ENCODE measurements at places on chromosomes 6 and 20.

DNA sequence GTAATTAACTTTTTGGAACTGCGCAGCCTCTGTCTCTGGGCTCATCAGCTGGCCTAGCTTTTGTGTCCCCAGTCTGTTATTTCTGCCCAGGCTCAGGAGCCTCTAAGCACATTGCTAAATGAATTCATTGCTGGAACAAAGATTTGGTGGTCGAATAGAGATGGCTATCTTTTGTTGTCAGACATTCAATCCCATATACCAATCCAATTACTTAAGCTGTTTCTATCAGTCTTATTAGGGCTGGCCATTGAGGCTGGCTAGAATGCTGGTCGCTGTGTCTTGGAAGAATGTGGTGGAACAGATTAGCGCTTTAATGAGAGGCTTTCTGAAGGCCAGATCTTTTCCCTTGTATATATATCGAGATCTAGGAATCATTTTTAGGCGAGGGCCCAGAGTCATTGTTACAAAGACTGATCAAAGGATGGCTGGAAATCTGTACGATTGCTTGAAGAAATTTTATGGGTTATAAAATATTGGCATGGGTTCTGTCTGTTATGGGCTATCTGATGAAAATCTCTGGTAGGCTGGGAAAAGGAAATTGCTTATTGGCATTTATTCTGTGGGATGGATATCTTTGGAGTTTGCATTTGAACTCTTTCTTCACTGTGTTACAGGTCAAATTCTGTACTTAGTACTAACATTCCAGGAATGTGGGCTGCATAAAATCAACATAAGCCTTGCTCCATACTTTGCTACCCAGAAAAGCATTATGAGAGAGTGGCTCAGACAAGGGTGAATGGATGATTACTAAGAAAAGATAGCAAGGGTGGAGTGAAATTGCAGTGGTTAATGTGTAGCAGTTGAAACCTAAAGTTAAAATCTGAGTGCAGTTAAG, 34.8 kb upstream of the JAG1 start:
- DNase-seq: no peak

DNA sequence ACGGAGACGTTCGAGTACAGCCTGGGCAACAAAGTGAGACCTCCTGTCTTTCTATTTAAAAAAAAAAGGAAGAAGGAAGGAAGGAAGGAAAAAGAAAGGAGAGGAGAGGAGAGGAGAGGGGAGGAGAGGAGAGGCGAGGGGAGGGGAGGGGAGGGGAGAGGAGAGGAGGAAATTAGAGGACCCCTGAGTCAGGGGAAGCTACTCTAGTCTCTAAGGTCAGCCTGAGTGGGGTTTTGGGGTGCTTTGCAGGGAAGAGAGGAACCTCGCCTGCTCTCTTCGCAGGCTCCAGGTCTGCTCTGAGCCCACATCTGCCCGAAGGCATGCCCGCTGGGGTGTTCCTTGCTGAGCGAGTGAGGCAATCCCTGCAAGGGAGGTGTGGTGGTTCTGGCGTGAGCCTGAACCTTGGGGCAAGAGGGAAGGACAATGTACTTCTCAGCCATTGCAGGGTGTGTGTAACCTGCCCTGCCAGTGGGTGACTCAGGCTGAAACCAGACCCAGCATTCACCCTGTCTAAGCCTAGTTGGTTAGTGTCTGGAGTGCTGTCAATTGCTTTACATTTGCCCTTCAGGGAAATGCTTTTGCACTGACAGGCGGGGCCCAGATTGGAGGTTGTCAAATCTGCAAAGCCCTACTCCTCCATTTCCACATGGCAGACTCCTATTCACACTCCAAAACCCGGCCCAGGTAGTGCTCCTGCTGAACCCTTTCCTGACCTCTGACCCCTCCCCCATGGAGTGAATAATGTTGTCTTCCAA, 15.3 kb upstream of the MMP9 start:
- DNase-seq: no peak

GRCh38 chr6:14344486-14344885, 226.9 kb downstream of the CD83 start:
- DNase-seq: no peak

DNA sequence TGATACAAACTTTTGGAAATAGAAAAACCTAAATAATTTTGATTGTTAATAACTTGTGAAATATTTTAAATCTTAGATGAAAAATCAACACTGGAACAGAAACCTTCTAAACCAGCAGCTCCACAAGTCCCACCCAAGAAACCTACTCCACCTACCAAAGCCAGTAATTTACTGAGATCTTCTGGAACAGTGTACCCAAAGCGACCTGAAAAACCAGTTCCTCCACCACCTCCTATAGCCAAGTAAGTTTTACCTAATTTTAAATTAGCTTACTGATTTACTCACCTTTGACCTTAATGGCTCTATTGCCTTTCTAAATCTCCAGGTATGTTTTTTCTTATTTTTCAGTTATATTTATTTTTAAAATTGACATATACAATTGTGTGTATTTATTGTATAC, 102.6 kb upstream of the ADGRF4 start:
- no peak for DNase-seq

DNA sequence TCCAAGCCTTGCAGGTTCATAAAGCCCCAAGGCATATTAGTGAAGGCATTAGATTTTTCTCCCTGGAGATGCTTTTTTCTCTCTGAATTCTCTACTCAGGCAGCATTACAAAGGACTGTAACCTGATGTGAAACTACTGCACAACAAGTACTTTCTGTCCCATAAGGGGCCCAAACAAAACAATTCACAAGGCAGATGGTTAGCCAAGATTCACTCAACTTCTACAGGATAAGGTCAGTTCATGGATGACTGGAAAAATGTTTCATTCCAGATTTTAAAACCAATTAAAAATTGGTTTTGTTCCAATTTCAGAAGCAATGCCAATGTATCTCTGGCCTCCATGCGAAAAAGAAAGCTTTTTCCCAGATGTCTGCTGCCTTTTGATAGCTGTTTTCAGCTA, 181.8 kb downstream of the KHDC1L start:
- no peak for DNase-seq

DNA sequence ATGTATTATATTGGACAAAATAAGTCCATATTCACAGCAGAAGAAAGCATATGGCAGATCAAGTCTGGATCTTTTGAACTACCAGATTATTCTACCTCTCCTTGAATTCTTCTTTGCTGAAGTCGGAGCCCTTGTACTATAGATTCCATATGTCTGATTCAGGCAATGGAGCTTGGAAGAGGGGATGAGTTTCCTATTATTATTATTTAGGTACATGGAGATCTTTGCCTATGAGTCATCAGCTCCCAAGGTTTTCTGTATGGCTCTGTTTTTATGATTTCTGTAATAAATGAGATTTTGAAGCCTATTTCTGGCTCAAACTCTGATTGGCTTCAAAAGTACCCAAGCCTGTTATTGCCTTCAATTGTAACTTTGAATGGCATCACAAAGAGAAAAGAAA, 72.0 kb downstream of the OPRM1 start:
- no peak for DNase-seq

- no peak for DNase-seq
Observed at GRCh38 chr20:58740356-58741308, 48.0 kb downstream of the NPEPL1 start.

- DNase-seq: no peak
Observed at GRCh38 chr20:39700528-39700927, 738.4 kb downstream of the DHX35 start.

- no peak for DNase-seq
Observed at GRCh38 chr20:39462416-39462945, 500.3 kb downstream of the DHX35 start.

DNA sequence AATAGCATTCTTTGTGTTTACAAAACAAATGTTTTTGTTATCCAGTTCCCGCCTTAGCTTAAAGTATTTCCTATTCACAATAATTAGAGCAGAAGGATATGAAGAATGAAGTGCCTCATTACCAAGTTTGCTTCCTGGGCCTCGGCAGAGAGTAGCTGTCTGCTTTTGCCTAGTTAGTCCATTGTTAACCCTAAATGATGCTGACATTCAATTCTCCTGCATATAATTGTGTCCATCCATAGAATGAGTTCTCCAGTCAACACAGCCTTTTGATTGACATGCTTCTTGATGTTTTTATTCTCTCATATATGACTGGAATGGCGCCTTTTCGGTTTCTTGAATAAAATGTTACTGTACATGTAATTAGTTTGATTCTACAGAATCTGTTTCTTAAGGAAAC, 100.9 kb downstream of the MYB start:
- DNase-seq: no peak

- DNase-seq: no peak
Observed at GRCh38 chr6:114785235-114786127, 442.7 kb upstream of the HS3ST5 start.

GRCh38 chr6:109483735-109484057, 677 bp upstream of the ZBTB24 start:
- DNase-seq: no peak

DNA sequence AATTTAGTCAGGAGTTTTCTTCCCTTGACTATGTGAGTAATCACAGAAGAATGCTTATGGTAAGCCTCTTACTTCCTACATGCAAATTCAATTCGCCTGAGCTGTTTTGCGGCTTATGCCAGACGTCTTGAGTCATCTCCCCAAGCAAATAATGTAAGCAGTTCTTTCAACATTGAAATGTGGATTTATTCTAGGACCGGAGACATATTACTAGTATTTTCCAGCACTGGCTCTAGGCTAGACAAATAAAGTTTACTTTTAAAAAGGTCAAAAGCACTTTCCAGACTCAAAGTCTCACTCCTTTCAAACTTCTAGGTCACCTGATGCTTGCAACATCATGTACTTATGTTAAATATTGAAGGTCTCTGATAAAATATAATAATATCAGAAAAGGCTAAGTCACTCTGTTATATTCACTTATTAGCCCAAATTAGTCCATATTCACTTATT, 38.1 kb upstream of the NOX3 start:
- DNase-seq: no peak

- DNase-seq: no peak
Observed at GRCh38 chr6:69865126-69865525, 1.2 kb upstream of the COL19A1 start.

DNA sequence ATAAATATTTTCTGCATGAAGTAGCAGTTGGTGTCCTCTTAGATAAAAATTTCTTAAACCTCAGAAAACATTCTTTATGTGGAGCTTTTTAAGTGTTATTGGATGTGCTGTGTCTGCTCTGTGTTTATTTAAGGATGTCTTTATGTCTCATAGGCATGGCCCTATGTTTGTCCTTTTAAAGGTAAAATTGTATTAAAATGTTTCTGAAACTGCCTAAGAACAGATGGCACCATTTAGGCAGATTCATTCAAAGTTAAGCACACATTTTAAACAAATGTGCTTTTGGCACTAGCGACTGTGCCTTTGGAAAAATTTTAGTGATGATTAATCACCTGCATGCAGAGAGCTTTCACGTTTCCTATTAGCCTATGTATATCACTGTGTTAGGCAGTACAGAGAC, 125.2 kb downstream of the KIF6 start:
- DNase-seq: no peak

- DNase-seq: no peak
Observed at GRCh38 chr6:133241086-133241900, at the start of gene EYA4. TSS of gene EYA4 (plus strand) at chr6:133241357. CDS start at chr6:133274781, 33,424 bp downstream.

GRCh38 chr6:107284805-107285204, 169.5 kb upstream of the BEND3 start:
- DNase-seq: no peak

DNA sequence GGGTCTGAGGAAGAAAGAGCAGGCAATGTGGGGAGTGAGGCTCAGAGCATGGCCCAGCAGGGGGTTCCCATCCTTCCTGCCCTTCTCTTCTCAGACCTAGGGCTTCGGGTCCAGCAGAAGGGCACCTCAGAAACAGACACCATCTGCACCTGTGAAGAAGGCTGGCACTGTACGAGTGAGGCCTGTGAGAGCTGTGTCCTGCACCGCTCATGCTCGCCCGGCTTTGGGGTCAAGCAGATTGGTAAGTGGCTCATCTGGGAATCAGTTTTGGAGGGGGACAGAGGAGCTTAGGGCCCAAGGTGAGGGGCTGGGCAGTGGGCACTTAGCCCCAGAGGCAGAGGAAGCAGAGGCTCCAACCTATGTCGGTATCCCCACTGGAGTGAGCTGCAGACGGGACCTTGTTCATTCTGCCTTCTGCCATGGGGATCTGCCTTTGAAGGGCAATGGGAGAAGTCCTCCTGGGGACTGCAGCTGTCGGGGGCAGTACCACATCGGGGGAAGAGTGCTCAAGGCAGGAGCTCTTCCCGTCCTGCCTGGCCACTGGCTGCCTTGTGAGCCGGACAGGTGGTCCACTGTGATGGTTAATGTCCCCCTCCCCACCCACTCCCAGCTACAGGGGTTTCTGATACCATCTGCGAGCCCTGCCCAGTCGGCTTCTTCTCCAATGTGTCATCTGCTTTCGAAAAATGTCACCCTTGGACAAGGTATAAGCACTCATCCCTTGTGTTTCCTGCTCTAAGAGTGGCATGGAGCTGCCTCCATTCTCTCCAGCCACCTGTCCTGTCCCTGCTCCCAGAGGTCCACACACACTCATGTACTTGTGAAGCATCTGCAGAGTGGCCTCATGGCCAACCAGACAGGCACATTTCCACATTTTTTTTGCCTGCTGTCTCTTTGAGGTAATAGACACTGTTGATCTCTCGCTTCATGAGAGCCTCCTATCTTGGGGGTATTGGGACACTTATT, 4.7 kb downstream of the CD40 start:
- DNase-seq: no peak

- DNase-seq: no peak
Observed at GRCh38 chr20:36744764-36745191, 1.1 kb downstream of the NDRG3 start.

DNA sequence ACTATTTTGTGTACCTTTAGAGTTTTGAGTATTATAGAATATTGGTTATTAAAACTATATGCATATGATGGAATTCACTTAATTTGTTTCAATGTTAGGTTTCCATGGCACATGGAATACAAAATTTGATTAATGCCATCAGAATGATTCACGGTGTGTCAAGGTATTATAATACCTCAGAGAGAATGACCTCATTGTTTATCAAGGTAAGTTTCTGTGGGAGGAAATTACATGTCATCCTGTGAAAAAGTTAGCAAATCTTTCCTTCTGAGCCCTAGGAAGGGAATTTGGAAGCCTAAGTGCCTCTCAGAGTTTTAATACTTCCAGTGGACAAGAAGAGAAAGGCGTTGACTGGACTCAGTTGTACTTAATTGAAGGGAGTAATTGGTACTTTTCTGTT, 40.8 kb downstream of the DNAH8 start:
- no peak for DNase-seq

DNA sequence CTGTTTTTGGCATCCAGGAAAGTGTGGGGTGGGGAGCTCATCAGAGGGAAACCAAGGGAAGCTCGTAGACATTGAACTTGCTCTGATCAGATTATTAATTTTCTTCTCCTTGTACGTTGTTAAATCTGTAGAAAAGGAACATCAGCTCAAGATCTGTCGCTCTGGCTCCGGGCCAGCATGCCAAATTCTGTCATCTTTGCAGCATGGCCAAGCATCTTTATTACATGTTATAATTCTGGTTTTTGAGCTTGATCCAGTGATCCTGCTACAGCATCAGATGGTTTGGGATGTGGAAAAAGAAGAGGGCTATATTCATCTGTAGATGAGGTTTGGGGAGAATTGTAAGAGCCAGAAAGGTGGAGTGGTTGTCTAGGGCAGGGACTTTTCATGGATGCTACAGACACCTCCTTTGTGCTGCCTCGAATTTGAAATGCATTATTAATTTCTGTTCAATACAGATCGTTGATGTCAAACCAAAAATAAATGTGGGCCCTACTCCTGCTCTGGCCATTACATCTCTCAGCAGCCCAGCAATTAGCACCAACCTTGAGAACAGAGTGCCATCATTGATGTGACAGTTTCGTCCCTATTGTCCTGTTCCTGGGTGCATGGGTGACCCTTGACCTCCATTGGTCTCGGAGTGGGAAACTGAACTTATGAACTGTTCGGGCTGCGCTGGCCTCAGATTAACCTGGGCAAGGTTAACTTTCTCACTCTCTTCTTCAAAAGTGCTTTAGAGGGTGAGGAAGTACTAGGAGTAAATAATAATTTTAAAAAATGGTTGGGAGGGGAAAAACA, 250.8 kb downstream of the SOX4 start:
- no peak for DNase-seq

All from activated T-cell treated with anti-CD3 and anti-CD28 coated beads, Interleukin-2, amount 50 U/mL, for 4 hours (primary cell).